ENCODE measurements at places on chromosomes 12 and 14.

DNA sequence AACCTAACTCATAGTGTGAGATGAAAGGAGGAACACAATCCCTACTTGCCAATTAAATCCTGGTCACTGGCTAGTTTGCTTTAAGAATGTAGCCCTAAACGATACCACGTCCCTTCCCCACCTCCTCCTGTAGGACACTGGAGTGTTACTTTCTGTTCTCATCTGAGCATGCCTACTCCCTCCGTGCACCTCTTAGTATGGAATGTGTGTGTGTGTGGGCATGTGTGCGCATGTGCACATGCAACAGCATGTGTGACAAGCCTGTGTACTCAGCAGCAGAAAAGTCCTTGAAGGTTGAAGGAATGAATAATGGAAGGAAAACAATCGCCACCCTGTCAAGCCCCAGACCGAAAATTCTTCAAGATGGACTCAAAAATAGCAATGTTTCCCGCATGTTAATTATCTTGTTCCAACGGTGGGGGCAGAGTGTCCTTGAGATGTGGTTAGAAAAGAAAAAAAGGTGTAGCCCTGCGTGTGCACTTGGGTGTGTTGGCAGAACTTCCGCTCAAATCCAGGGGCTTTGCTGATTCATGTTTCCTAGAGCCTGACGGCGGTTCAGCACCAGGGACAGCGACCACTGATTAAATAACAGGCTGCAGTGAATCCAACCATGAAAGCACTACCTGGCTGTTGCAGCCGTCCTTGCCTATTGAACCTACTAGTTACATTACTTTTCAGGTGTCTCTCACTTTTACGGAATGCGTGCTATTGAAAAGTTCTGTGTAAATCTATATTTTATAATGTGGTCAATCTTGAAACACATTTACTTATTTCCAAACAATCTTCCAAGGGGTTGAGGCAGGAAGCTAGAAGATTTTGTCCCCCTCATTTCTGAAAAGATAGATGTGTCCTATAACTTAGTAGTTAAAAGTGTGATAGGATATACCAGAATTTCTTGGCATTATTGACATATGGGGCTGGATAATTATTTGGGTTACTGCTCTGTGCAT lies 79.8 kb downstream of the SRRM4 start:
- no peak for DNase-seq

- DNase-seq: no peak
Observed at GRCh38 chr14:54643696-54644176, 76.8 kb downstream of the SAMD4A start.

GRCh38 chr14:74510959-74511409 lies 17.4 kb downstream of the ISCA2 start:
- DNase-seq: no peak

DNA sequence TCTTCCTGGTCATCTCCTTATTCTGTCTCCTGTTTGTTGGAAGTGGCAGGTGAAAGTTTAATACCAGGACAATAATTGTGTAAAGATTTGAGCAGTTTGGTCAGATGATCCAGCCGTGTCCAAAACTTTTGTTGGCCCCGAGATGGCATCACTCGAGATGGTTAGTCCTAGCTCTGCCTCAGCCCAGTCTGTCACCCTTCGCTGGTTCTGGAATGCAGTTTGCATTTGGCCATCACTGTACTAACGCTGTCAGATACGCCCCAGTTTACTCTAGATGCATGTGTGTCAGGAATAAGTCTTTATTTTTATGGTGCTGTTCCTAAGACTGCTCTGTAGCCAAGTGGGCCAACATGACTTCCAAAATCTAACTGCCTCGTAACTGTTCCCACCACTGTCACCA lies 79.6 kb downstream of the MOK start:
- no peak for DNase-seq

DNA sequence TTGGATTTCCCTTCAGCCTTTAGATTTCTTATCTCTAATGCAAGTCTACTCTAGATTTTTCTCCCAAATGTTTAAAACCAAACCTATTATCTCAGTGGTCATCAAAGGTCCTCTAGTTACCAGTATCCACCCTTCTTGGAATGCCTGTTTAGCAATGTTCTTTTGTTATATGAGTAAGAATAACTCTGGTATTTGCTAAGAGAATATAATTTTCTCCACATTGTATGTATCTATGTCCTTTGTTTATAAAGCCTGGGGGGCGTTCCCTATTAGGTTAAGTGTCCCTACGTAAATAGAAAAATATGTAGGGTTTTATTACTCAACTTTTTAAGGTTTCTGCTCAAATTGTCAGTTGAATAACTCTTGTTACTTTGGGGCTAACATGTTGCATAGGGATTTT lies 27.3 kb downstream of the PPM1A start:
- no peak for DNase-seq

- no peak for DNase-seq
Observed at GRCh38 chr14:106738075-106738474, 1211.7 kb downstream of the TMEM121 start.

DNA sequence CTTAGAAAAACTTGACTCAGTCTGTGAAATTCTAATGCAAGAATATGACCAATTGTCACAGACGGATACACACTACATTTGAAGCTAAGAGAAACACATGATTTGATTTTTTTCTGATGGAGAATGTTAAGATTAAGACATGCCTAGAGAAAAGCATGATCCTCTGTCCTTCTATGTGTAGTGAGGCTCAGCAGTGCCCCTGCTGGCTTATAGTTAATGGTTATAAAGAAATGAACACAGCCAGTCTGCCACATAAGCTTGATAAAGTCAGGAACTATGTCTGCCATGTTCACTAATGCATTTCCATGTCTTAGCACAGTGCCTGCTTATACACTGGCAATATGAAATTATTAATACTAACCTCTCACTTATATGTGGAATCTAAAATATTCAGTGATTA lies 168.1 kb upstream of the DAAM1 start:
- DNase-seq: no peak

All from HL-60 (cell line).